Endothelial cell of umbilical vein (primary cell): ENCODE measurements at places on chromosomes 5 and 9.
A peak's percentile ranks its signal among the peaks of the same experiment; 100 is the strongest.

GRCh38 chr9:78596346-78596745, 299.4 kb downstream of the PSAT1 start:
- no peak for DNase-seq

DNA sequence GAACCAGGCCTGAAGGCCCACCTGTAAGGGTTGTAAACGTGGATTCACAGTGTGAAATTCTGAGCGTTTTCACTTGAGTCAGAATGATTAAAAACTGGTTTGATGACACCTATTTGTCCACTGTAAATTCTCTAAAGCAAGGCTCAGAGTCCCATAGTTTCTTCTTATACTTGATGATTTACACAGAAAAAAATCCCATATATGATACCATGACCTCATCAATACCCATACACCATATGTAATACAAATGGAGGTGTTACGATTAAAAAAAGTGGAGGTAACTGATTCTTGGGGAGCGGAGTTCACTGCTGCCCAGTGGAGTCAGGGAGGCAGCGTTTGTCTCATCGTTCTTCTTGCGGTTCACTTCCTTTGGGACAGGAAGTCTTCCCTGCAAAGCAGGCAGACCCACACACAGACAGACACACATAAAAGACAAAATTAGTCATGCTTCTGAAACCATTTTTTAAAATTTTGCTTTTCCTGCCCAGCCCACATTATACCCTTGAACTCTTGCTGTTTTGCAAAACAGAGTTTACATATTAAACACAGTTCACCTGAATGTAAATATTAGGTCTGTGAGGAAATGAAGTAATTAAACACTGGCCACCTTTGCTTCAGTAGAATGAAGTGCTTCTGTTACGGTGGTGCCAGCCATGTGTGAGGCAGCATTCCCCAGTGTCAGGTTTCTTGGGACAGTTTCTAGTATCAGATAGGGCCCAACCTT, 26.2 kb downstream of the NREP start:
- no peak for DNase-seq

- no peak for DNase-seq
Observed at GRCh38 chr5:174187481-174187880, 142.0 kb downstream of the NSG2 start.

DNA sequence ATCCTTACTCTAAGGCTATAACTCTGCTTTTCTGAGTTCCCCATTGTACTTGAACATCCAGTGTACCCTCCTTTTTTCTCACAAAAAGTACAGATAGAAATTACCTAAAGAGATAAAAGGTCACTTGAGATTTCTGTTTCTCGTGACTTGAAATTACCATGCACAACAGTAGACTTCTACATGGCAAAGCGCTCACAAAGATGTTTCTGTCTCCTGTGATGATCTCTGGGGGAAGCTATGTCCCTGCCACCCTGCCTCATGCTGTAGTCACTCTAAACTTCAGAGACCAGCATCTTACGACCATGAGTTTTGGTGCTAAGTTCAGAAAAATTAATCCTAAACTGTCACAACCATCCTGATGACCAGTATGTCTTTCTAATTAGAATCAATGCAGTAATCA, 36.2 kb downstream of the NFIB start:
- DNase-seq, result no peak

- no peak for DNase-seq
Observed at GRCh38 chr5:77957931-77958521, 181.9 kb upstream of the TBCA start.

DNA sequence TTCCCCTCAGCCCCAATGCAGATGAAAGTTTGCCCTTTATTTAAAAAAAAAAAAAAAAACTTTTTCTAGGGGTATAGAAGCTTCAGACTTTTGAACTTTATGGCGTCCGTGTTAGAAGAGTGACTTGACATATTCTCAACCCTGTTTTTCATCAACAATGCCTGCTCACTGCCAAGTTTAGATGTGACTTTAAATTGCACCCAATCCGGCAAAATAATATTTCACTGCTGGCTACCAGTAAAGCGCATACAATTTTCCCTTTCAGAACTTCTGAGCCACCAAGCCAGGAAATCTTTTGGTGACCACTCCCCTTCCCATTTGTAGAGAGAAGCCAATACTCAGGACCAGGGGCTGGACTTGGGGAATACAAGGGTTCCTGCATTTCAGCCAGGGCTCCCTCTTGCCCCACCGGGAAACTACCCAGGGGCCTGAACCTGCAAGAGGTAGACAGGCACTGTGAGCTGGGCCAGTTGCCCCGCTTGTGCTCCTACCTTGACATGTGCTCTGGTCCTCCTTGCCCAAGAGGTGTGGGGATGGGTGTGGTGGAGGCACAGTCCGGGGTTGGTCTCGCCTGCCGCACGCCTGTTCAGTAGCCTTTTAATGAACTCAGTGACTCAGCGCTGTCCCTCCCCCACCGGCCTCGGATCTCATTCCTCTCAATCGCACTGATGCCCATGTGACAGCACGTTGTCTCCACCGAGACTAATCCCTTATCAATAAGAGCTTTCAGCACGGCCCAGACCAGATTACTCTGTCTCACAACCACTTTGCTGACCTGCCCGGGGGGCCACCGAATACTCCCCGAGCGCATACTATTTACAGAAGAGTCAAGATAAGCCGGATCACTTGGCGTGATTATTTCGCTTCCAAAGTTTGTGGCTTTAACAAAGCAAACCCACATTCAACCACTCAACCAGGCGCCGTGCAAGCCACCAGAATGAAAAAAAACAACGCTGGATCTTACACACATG, 226.4 kb downstream of the DCP2 start:
- DNase-seq, result peak; percentile 42

DNA sequence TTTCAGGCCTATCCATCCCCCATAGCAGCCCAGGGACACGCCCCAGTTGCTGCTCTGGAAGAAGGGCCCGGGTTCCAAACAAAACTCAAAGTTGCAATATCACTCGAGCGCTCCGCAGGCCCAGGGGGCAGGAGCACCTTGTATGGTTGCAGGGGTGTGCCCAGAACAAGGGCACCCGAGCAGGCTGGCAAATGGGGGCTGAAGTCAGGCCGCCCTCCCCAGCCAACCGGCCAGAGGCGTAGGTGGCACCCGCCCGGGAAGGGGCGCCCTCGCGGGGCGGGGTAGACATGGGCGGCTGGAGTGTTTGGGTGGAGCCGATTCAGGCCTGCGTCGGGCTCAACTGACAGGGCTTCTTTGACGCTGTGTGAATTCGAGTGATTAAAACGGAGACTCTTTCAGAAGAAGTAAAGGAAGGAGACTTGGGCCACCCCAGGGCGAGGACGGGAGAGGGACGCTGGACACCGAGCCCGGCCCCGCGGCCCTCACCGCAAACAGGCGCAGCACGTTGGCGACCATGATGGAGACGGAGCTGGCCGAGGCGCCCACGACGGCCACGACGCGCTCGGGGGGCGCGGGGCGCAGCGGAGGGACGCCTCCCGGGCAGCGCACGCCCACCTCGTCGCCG, 1.1 kb downstream of the GRM6 start:
- DNase-seq, result no peak

DNA sequence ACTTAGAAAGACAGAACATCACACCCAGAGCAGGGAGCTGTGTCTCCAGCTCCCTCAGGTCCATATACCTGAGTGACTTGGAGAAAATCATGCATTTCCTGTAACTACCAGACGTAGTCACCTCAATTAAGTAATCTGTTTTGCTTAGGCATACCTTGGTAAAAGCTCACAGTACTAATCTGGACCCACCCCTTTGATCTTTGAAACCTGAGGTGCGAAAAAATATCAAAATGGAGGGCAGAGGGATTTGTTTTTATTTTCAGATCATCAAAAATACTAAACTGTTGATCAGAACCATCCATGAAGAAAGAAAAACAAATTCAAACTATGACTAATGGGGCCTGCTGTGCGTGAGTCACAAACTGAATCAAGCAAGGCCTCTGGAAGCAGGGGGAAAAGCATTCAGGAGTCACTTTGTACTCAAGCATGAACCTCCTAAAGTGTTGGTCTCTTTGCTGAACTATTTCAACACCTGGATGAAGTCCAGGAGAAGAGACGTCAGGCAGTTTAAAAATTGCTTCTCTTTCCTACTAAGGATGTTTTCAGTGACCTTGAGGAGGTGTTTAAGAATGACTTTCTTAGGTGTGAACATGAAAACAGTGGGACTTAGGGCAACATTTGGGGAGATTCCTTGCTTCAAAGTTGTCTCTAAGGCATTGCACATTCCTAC, 76.3 kb downstream of the MUSK start:
- peak; percentile 89 for DNase-seq

DNA sequence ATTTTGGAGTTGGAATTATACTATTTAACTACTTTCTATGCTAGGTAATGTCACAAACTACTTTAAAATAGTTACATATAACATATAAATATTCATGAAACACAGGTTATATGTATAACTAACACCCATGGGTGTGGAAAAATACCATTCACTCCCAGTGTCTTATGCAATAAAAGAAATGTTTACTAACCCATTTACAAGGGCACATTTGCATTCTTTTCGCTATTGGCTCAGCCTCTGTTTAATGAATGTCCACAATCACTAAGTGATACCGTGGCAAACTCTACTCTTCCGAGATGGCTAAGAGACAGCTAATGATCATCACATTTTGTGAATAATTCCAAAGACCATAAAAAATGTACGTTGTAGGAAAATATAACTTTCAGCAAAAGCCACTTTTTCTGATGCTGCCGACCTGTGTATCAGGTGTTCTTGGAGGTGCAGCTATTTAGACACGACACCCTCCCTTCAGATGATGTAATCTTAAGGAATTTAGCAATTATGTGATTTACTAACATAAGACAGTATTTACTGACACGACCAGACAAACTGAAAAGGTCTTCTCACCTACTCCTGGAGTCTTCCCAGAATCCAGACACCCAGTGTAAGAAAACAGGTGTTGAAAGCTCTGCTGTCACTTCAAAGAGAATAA, 121.7 kb upstream of the FAM120A start:
- no peak for DNase-seq

GRCh38 chr9:129910628-129911567, 75.6 kb downstream of the USP20 start:
- DNase-seq, result peak; percentile 91

GRCh38 chr9:117394655-117395054, 20.2 kb downstream of the ASTN2 start:
- DNase-seq, result no peak

DNA sequence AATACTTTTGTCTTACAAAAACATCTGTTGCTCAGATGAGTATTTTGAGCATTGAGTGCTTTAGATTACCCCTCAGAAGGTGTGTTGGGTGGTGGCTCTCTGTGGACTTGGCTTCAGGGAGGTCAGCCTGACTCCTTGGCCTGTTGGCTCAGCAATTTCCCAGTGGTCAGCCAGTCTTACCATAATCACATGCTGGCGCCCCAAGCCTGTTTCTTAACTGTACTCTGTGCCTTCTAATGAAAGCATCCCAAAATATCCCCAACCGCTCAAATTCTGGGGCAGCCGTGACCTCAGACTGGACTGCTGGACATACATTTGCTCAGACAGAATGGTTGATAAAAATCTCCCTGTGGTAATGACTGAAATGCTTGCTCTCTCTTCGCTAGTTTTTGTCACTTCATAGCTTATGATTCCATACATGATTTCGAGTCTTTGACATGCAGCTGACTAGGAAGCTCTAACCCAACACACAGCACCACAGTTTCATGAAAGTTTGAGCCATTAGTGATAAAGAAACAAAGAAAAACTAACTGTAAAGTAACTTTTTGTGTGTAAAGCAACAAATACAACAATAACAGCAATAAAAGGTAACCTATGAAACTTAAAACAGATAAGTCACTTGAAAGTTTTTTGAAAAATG, 562.2 kb upstream of the MEF2C start:
- no peak for DNase-seq

- no peak for DNase-seq
Observed at GRCh38 chr9:112794731-112795130, 44.2 kb downstream of the SNX30 start.

DNA sequence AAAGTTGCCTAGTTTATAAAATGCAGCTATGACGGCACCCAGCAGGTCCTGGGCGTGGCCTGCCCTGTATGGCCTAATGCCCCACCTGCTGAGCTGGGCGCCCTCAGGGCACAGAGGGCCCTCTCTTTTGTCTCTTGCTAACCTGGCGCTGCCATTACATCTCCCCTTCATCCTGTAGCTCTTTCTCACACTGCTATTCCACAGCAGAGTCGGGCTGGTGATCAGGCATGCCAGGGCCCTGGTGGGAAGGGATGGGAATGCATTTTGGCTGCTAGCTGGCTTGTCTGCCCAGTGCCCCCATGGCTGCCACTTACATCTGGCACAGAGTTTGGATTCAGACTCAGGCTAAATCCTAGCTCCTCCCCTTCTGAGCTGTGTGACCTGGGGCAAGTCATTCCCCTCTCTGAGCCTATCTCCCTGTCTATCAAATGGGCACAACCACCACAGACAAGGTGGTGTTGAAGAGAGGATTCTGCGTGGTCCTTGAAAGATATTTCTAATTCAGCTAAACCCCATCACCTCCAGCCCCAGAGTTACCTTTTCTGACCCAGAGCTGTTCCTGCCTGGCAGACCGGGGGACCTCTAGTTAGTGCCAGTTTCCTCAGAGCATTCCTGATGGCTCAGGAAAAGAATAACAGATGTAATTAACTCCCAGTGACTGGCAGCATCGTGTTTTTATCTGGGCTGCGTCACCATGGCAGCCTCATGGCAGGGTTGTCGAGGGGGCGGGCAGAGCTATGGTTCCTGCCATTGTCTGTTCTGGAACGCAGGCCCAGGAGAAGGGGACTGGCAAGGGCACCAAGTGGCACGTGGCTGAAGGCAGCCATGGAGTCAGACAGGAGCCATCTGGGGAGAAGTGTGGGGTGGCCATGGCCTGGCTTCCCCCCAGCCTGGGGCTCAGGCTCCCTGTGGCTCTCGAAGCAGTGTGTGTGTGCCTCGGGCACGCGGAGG, 6.3 kb downstream of the PRR7 start:
- peak; percentile 73 for DNase-seq

- no peak for DNase-seq
Observed at GRCh38 chr9:3386753-3387152, 139.0 kb downstream of the RFX3 start.

GRCh38 chr5:180109920-180110319, 38.4 kb upstream of the RNF130 start:
- DNase-seq, result no peak

GRCh38 chr5:150612905-150613670, 27.4 kb upstream of the SYNPO start:
- DNase-seq, result no peak

- no peak for DNase-seq
Observed at GRCh38 chr9:16092142-16093091, 539.6 kb downstream of the CCDC171 start.

DNA sequence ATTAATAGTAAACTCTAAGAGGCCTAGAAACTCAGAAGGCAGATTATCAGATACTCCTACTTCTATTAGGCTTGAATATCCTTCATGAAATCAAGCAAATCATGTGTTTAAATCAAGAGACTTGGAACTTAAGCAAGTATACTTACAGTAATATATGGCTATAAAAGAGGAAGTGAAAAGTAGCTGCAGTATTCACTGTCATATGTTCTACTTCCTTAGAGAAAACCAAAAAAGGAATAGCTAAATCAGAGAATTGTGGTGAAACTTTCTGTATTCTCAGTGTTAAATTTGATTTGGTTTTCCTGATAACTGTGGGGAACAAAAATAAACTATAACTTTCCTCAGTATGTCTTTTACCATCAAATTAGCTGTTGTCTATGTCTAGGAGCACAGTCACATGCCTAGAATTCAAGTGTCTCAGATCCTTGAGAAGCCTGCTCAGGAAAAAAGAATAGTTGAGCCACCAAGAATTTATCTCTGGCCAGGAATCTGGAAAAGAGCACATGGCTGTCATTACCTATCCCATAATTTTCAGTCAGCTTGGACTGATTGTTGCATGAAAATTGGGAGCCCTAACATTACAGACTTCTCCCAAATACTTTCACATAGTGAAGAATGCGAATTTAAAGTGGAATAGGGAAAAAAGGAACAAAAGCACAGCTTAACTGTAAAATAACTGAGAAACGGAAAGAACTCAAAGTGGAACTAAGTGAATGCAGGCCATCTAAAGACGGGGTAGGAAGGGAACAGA, 1.7 kb downstream of the FKBP15 start:
- DNase-seq, result no peak
